Right cardiac atrium (tissue), 5 donors: ENCODE measurements at places on chromosomes 7 and 10.

DNA sequence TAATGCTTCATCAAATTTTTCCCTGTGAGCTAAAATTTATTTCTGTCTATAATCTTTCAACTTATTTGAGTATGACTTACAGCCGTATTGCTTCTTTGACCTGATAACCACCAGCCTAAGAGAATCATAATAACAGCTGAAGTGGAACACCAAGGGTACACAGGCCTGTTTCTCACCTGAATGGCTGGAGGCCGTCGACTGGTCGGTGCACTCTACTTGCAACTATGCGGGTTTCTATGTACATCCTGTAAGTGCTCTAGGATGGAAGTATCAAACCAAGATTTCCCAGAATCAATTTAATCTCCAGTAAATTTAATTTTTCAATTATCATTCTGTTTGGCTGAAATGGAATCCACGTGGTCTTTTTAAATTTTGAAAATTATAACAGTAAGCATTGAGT, 504.8 kb upstream of the PHF14 start:
- DNase-seq, result no peak

DNA sequence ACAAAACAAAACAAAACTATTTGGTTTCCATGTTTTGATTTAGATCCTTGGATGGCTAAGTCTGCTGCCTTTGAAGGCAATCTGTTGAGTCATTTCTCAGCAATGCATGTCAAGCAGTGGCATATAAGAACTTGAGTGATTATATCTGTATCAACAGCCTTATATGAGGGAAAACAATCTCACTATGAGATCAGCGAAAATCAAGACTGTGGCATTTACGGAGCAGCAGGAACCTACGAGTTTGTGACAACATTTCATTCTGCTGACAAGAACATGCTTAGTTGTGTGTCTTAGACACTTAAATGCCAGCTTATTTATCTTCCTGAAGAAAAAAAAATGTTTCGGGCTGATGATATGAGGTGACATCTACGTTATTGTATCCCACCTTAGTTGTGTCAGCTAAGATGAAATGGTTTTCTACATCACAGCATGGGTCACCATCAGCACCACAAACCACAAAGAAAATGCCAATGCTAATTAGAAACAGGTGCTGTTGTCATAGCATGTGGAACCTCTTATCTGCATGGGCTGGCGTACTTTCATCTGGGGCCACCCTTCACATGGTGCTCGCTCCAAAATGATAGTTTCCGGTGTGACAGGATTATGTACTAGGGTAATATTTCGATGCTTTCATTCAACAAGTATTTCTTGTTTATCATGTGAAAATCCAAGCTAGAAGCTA, 1085.5 kb downstream of the SORCS1 start:
- no peak for DNase-seq

- DNase-seq, result peak; percentile 38
These were observed 14.8 kb downstream of the GRIFIN start for GRCh38 chr7:2461268-2462026.

DNA sequence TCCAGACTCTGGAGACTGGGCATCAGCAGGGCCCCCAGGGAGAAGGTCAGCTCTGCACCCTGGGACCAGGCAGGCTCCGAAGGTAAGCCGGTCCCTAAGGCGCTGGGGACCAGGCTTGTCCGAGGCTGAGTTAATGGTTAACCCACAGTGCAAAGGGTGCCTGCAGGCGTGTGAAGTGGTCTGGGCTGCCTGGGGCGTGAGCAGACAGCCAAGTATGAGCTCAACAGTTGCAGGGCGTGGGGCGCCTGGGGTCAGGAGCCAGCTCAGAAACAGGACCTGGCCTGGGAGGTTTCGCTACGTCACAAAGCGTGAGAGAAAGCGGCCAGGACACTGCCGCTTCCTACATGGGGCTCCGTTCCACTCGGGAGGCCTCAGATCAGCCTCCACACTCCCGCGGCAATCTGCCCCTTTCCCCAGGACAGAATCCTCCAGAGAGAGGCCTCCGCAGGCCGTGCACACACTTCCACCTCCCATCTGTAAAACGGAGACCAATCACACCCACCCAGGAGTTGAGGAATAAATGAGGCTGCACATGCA, 16.0 kb downstream of the PDGFA start:
- DNase-seq, result peak; percentile 62

DNA sequence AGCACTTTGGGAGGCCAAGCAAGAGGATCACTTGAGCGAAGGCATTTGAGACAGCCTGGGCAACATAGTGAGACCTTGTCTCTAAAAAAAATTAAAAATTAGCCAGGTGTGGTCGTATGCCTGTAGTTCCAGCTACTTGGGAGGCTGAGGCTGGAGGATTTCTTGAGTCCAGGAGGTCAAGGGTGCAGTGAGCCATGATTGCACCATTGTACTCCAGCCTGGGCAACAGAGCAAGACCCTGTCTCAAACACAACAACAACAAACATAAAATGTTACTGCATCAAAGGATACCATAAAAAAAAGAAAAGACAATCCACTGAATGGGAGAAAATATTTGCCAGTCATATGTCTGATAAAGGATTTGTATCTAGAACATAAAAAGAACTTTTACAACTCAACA, 60.5 kb downstream of the TACR2 start:
- DNase-seq, result no peak

DNA sequence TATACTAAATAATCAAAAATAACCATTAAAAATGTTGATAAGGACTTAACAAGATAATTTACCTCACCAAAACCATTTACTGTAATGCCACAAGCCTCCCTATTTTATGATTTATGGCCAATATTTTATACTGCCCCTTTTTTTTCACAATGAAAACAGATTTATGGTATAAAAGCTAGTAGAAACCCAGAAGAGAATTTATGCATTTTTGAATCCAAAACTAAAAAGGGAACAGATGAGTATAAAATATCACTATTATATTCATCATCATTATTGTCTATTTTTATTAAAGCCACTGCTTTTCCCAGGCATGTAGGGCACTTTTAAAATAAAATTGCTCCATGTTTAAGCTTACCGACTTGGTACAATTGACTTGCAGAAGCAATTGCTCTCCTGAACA, 425.0 kb downstream of the PHTF2 start:
- no peak for DNase-seq

- DNase-seq, result no peak
These were observed 255.7 kb downstream of the TNS3 start for GRCh38 chr7:47326220-47326619.

DNA sequence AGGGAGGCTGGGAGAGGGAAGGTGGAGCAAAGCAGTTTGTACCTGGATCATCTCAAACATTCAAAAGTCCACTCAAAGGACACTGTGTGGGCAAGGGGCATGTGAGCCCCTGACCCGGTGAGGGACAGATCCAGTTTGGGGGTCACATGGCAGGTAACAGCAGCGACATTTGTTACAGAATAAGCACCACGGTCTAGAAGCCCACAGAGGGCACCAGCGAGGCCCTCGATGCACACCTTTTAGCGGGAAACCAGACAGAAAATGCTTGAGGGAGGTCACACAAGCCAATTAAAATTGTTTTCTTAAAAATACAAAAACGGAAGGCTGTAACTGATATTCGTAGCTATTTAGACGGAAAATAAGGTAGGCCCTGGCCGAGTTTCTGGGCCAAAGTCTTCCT, 144.4 kb downstream of the ZMYND11 start:
- no peak for DNase-seq

DNA sequence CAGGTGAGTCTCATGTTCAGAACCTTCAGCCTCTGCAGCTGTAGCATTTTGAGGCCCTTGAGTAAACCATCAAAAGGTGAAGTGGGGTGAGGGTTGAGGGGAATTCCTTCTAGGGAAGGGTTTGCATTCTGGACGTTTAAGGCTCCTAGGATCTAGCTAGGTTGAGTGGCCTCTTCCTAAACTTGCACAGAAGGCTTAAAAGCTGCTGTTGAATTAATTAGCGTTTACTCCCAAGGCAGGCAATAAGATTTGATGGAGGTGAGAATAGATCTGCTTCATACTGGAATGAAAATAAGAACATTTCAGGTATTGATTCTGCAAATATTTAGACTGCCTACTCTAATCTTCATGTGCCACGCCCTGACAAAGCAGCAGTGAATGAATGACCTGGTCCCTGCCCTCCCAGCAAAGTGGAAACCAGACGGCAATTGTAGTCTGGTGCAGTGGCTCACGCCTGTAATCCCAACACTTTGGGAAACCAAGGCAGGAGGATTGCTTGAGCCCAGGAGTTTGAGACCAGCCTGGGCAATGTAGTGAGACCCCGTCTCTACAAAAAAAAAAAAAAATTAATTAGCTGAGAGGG, 11.4 kb upstream of the KPNA7 start:
- no peak for DNase-seq

DNA sequence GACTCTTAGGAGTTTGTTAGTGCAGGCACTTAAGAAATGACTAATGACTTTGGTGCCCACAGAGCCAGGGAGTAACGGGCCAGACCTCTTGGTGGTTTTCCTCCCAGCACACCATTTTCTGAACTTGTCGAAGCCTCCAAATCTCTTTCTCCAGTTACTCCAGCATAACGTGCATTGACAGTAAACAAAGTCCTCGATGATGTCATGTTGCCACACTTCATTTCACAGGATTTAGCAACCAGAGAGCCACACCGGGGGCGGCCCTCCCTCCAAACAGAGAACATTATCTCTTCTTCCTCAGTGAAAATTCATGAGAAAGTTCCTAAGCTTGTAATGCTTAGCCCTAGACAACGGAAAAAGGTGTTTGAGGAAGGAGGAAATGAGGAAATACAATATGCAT, 4.0 kb upstream of the SVOPL start:
- DNase-seq, result no peak

- DNase-seq, result peak; percentile 56
These were observed 29.4 kb downstream of the C10orf105 start for GRCh38 chr10:71690094-71690720.

GRCh38 chr7:26127411-26127810, 24.6 kb upstream of the NFE2L3 start:
- no peak for DNase-seq

DNA sequence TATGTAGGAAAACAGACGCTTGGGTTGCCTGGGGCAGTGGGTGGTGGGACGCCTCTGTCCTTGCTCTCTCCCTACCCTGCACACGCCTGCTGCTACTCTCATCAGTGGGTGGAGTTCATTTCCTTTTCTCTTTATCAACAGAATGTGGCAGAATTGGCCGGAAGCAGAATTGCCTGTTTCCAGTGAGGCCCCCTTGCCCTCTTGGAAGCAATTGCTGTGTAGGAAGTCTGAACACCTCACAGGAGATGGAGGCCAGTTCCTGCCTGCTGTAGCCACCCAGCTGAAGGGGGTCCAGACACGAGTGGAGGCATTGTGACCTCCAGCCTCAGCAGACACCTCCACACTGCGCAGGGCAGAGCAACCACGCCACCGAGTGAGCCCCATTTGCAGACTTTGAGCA, 331.6 kb upstream of the ZNF32 start:
- DNase-seq, result no peak
